ENCODE measurements at places on chromosomes 7 and 10. TPM values are rescaled to one million over a fixed set of nuclear protein-coding genes. Genes with fewer than 3 reads are reported as not detected.

DNA sequence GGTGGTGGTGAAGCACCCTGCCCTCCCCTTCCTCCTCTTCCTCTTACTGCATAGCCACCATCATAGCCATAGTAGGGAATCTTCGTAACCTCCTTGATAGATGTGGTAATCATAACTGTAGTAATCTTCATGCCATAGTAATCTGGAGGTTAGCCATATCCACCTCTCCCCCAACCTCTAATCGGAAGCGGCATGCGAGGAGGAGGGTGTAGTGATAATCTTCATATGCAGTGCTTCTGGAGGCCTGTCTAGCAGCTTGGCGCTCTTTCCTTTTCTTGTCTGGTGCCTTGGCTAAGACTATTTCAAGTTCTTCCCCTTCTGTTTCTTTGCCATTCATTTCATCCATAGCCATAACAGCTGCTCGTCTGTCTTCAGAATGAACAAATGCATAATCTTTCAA is 90.9 kb downstream of the MLLT10 start:
- no peak for DNase-seq

- no peak for DNase-seq
Measured at GRCh38 chr10:43135656-43136055, 2.6 kb upstream of the CSGALNACT2 start.

DNA sequence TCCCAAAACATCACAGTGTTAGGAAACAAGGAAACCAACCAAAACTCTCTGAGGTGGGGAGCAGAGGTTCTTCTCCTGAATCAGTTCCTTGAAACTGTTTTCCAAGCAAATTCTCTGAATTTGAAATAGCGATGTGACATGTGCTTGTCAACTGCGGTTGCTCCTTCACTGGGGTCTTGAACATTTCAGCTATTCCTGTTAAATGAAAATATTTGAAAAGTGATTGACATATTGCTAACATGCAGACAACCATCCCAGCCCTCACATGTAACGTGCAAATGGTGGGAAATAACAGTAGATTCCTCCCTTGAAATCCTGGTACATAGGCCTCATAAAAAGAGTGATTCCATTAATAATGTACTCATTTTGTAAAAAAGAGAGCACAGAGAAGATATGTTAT is 15.9 kb downstream of the MKI67 start:
- no peak for DNase-seq

DNA sequence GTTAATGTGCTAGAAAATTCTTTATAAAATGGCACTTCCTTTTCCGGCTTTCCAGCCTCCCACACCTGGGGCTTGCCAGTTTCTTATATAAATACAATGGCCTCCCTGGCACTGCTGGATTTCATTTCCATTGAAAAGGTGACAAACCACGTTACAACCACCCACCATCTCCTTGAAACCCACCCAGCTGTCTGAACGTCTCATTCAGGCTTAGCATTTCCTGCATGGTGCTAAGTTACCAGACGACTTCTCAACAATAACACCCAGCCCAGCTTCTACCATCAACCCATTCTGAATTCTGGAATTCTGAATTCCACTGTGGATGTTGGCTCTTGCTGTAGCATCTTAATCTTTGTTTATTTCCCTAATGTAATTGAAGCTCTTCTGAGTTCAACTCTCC is 499.8 kb upstream of the CELF2 start:
- DNase-seq = no peak

DNA sequence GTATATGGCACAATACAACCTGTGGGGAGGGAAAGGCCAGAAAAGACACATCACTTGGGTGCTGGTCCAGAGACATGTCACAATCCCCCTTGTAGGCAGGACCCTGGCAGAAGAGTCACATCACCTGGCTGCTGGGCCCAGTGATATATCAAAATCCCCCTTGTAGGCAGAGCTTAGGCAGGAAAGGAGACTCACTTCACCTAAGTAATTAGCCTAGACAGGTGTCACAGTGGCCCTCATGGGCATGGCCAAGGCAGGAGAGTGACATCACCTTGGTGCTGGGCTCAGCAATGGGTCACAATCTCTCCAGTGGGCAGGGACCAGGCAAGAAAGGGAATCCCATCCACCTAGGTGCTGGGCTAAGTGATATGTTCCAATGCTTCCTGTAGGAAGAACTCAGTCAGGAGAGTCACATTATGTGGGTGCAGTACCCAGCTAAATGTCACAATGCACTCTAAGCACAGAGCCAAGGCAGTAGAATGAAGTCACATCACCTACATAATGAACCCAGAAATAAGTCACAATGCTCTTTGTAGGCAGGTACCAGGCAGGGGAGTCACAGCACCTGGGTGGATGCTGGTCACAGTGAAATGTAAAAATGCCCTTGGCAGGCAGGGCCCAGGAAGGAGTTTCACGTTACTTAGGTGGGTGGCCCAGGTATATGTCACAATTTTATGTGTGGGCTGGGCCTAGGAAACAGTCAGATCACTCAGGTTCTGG is 18.9 kb upstream of the ZNF736 start:
- DNase-seq = no peak

- no peak for DNase-seq
Measured at GRCh38 chr7:104857458-104858425, 156.3 kb upstream of the KMT2E start.

DNA sequence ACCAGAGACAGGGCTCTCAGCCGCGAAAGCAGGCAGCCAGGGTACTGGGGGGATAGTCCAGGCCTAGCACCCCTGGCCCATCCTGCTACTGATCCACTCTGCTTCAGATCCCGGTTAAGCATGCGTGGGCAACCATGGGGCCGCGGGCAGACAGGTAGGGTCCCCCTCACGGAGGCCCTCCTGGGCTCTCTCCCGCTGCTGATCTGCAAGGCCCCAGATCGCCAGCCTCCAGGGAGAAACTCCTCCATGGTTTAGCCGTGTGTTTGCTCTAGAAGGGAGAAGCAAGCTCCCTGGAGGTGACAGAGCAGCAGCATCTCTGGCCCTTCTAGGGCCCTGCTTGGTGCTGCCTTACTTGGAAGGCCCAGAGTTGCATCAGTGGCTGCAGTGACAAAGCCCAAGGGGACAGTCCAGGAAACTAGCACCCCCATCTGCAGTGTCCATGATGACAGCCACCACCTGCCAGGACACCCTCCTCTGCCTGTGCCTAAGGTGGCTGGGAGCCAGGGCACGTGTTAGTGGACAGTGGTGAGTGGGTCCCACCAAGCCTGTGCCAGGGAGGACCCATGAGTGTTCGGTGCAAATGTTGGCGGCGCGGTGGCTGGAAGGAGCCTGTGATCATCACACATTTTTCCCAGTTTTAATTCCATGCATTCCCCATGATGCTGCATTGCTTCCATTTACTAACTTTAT is 29.2 kb downstream of the CALML5 start:
- DNase-seq = no peak

DNA sequence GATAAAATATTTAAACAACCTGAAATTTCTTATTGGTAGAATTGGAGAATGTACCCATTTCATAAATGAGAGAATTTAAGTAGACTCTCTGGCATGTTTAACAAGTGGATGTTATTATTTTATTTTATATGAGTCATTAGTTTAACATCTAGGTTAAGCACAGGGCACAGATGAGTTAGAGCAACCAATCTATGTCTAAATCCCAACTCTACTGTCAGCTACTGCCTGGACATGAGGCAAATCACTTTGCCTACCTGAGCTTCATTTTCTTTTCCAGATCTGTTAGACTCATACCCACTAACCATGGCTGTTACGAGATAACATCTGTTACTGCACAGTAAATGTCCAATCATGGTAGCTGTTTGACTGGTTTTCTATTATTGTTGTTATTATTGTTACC is 251.1 kb downstream of the INHBA start:
- no peak for DNase-seq

- no peak for DNase-seq
Measured at GRCh38 chr7:151198945-151199848, 11.1 kb downstream of the H2BK1 start.

- DNase-seq = no peak
Measured at GRCh38 chr7:106039486-106040060, 72.5 kb downstream of the SYPL1 start.

DNA sequence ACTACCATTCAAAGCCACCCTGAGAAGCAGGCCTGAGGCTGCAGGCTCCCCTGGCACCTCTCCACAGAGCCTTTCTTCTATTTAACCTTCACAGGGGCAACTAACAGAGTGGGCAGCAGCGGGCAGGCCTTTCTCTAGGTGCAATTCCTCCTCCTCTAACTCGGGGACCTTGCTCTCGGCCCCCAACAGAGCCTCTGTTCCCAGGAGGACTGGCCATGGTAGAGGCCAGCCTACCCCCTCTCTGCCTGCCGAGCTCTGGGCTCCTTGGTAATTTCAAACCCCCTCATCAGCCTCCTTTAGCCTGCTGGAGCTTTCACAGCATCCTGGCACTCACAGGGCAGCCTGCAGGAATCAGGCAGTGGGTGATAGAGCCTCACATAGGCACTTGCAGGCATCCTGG is 920.8 kb upstream of the ZNF722 start:
- DNase-seq = no peak

DNA sequence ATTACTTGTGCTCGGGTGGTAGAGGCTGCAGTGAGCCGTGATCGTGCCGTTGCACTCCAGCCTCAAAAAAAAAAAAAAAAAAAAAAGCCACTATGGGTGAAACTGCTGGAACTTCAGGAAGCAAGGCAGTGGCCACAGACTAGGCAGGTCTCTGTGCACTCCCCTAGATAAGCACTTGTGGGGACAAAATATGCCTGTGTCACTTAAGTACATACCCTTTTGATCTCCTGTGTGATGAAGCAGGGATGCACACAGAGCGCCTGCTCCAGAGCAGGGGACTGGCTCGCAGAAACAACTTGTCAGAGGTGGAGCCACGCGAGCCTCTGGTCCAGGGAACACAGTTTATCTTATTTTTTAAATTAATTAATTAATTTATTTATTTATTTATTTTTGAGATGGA is 42.9 kb upstream of the PSAP start:
- peak; percentile 22 for DNase-seq

GRCh38 chr7:12701433-12701832 is 14.0 kb downstream of the ARL4A start:
- DNase-seq = no peak

GRCh38 chr10:69043931-69044531 is 43.9 kb upstream of the SRGN start:
- no peak for DNase-seq

GRCh38 chr7:148662646-148663045 is 36.1 kb upstream of the CUL1 start:
- DNase-seq = no peak

GRCh38 chr7:115009736-115010440 is 88.0 kb downstream of the MDFIC start:
- no peak for DNase-seq

GRCh38 chr7:151056666-151057505 is 811 bp downstream of the CDK5 start:
- DNase-seq = peak; percentile 39

DNA sequence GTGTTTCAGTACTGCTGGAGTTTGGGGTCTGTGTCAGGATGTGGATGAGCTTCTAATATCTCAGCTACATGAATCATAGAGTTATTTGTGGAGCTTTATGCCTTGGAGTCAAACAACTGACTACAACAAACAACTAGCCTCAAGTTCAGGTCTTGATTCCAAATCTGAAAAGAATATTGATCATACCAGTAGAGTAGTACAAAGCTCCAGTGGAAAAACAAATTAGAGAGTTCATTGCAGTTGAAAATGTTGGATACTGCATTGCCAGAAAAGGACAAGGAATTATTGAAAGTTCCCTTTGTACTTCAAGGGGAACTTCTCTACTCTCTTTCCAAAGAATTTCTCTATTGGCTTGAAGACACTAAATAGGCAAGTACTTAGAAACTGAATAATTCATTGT is 117.6 kb upstream of the CTTNBP2 start:
- DNase-seq = no peak

GRCh38 chr7:139183251-139183650 is 47.8 kb upstream of the UBN2 start:
- DNase-seq = no peak

- DNase-seq = no peak
Measured at GRCh38 chr7:157634401-157635147, 297.8 kb downstream of the DNAJB6 start.

- no peak for DNase-seq
Measured at GRCh38 chr10:20656886-20657285, 240.2 kb downstream of the NEBL start.

DNA sequence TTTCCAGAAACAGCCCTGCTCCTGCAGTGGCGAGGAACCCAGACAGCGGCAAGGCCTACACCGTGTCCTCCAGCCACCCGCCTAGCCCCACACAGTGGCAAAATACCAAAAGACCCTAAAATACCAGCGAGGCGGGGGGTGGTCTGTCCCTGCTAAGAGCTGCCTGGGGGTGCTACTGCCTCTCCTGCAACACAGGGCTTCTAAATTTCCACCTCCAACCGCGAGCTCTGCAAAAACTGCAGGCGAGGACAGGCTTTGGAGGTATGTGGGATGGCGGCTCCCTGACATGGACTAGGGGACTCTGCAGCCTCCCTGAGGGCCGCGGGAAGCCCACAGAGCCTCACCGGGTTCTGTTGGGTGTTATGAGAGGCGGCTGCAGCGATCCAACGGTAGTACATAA is 122.3 kb downstream of the WDR37 start:
- no peak for DNase-seq

Gene ODAD2
- total RNA-seq = 0.44 TPM

Gene KCND2
- not detected for total RNA-seq

Gene VIPR2
- 0.51 TPM for total RNA-seq

Gene FAM237B
- not detected for total RNA-seq

Gene ATRNL1
- 1.1 TPM for total RNA-seq

Gene CCZ1B
- total RNA-seq = 12.2 TPM

Gene AQP1
- total RNA-seq = 15.3 TPM

Gene CPEB3
- 12.7 TPM for total RNA-seq

Gene PHKG1
- 0.15 TPM for total RNA-seq

Gene SCD
- total RNA-seq = 213 TPM

Gene LIPF
- total RNA-seq = not detected

Gene TMEM236
- 0.06 TPM for total RNA-seq

Gene PLAC9
- not detected for total RNA-seq

Gene OPN1SW
- total RNA-seq = not detected
